ENCODE measurements at places on chromosomes 4 and X. TPM values are rescaled to one million over a fixed set of nuclear protein-coding genes. Genes with fewer than 3 reads are reported as not detected.

The HSFX4 gene
- total RNA-seq: not detected

The EXOC1L gene
- not detected for total RNA-seq

The JADE1 gene
- 10.9 TPM for total RNA-seq

GRCh38 chrX:106415276-106415895, 196.4 kb upstream of the RADX start:
- H3K27ac ChIP-seq: no peak overlapping the region
- no peak for DNase-seq
- H3K27me3 ChIP-seq: no peaks in the 10 kb centered on the region
- no peaks in the 10 kb centered on the region for H3K36me3 ChIP-seq
- H3K4me3 ChIP-seq: no peak overlapping the region

DNA sequence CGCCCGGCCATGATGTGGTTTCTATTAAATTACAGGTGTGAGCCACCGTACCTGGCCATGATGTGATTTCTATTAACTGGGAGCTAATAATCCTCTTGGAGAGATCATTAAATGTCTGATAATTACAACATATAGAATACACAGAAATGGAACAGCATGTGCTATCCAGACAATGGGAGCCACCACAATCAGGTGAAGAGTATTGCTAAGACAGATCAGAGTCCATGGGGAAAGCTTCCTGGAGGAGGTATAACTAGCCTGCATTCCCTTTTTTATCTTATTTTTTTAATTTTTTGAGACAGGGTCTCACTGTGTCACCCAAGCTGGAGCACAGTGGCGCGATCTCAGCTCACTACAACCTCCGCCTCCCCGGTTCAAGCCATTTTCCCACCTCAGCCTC, 146.8 kb downstream of the CHRNA9 start:
- DNase-seq: no peak
- H3K36me3 ChIP-seq: no peaks in the 10 kb centered on the region
- H3K4me3 ChIP-seq: no peak overlapping the region
- no peaks in the 10 kb centered on the region for H3K27me3 ChIP-seq

DNA sequence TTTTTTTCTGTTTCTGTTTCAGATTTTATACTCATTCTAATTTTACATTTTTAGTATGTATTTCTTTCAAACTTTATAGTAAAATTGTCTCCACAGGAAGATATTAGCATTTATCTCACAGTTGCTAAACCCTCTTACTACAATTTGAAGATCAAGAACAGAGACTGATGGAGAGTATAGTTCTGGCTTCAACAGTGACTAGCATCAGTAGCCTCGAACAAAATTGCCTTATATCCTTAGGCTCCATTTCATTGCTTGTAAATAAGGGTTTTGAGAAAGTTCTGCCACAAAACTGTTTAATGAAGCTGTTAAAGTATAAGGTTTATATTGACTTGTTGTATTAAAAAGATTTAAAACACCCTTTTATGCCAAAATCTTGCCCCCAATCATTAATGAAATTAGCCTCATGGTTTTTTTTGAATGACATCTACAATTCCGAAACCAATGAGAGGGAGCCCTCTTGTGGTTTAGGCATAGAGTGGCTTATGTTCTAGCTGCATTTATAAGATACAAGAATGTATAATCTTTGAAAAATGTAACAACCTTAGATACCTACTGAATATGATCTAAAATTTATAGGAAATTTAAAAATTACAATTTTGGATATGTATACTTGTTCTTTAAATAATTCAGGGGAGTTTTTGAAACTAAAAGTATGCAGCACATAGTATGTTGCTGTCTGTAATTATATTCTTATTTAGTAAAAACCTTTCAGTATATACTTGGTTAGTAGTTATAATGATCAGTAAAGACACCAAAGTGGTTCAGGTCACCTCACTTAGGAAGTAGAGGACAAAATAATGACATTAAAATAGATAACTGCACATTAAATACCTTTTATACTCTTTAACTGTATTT, 109.8 kb upstream of the HPGD start:
- no peaks in the 10 kb centered on the region for H3K36me3 ChIP-seq
- no peaks in the 10 kb centered on the region for H3K27me3 ChIP-seq
- H3K4me3 ChIP-seq: no peak overlapping the region

- no peaks in the 10 kb centered on the region for H3K27me3 ChIP-seq
- no peak for DNase-seq
- no peaks in the 10 kb centered on the region for H3K36me3 ChIP-seq
- no peak overlapping the region for H3K27ac ChIP-seq
Observed at GRCh38 chr4:142091085-142091513, 454.7 kb downstream of the IL15 start.

GRCh38 chrX:10395179-10395578, 225.2 kb downstream of the MID1 start:
- H3K36me3 ChIP-seq: no peaks in the 10 kb centered on the region
- H3K27ac ChIP-seq: no peak overlapping the region
- no peak for DNase-seq
- H3K27me3 ChIP-seq: no peaks in the 10 kb centered on the region
- H3K4me1 ChIP-seq: no peaks in the 10 kb centered on the region

DNA sequence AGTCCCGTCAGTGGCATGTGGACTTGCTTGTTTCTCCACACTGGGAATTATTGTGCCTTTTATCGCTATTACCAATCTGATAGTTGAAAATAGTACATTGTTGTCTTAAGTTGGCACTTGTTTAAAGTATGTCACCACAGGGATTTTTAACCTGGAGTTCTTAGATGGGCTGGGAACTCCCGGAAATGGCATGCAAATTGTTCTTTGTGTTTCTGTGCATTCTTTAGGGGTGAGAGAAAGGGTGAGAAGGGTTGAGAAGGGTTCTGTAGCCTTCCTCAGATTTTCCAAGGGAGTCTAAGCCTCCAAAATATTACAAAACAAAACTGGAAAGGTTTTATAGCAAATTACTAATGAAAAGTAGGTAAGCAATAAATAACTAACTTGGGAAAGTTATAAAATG, 176.9 kb downstream of the ZIC3 start:
- no peak overlapping the region for H3K27ac ChIP-seq
- no peak overlapping the region for H3K4me3 ChIP-seq
- no peaks in the 10 kb centered on the region for H3K27me3 ChIP-seq

- no peaks in the 10 kb centered on the region for H3K27me3 ChIP-seq
- H3K27ac ChIP-seq: no peak overlapping the region
- no peaks in the 10 kb centered on the region for H3K36me3 ChIP-seq
Observed at GRCh38 chr4:186621959-186622553, 66.7 kb upstream of the MTNR1A start.

- no peaks in the 10 kb centered on the region for H3K4me1 ChIP-seq
- no peaks in the 10 kb centered on the region for H3K27me3 ChIP-seq
- DNase-seq: no peak
- no peak overlapping the region for H3K4me3 ChIP-seq
Observed at GRCh38 chrX:109360301-109360700, 121.6 kb downstream of the GUCY2F start.

GRCh38 chr4:76410636-76411035, 10.3 kb downstream of the CCDC158 start:
- no peak for DNase-seq
- H3K4me3 ChIP-seq: no peak overlapping the region
- H3K4me1 ChIP-seq: no peaks in the 10 kb centered on the region
- no peaks in the 10 kb centered on the region for H3K36me3 ChIP-seq

DNA sequence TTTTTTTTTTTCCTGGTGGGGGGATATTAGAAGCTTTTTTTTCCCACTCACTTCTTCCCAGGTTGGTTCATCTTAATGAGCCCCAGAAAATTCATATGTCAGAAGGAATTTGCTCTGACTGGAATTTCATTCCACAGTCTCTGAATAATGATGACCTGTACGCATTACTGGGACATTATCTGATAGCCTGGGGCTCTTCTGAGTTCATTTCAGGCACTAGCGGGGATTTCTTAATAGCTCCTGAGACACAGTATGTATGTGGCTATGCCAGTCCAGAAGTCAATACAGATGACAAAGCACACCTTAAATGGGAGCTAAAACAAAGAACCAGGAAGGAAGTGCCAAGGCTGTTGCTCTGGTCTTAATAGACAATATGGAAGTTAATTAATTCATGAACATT, 295.2 kb upstream of the IGFBP7 start:
- no peaks in the 10 kb centered on the region for H3K36me3 ChIP-seq
- no peak overlapping the region for H3K27ac ChIP-seq
- H3K27me3 ChIP-seq: no peaks in the 10 kb centered on the region
- H3K4me3 ChIP-seq: no peak overlapping the region

DNA sequence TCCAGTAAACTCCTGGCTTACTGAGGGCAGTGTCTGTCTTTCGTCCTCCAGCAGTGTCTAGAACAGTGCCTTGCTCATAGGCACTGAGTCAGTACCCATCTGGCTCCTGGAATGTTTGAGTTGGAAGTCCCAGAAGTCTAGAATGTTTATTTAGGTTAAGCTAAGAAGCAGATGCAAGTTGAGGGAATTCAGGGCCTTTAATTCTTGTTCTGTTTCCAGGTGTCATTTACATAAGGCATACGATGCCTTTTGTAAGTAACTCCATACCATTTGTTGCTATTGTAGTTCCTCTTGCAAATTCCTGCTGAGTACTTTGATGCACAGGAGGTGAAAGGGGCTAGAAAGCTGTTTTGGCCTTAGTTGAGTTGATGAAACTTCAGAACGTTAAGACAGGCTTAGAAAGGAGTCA, 22.2 kb downstream of the ARHGAP10 start:
- H3K4me3 ChIP-seq: no peak overlapping the region
- no peaks in the 10 kb centered on the region for H3K27me3 ChIP-seq
- H3K4me1 ChIP-seq: no peaks in the 10 kb centered on the region
- H3K36me3 ChIP-seq: no peaks in the 10 kb centered on the region

GRCh38 chr4:87071401-87071800, 136.6 kb downstream of the AFF1 start:
- H3K36me3 ChIP-seq: no peaks in the 10 kb centered on the region
- H3K4me3 ChIP-seq: no peak overlapping the region
- H3K27ac ChIP-seq: no peak overlapping the region
- H3K27me3 ChIP-seq: no peaks in the 10 kb centered on the region
- H3K4me1 ChIP-seq: peaks cover 18% of the 10 kb centered on the region

GRCh38 chr4:8585721-8586212, 5.6 kb downstream of the GPR78 start:
- H3K36me3 ChIP-seq: no peaks in the 10 kb centered on the region
- no peak overlapping the region for H3K4me3 ChIP-seq
- H3K27me3 ChIP-seq: no peaks in the 10 kb centered on the region
- no peak overlapping the region for H3K27ac ChIP-seq
- no peak for DNase-seq

DNA sequence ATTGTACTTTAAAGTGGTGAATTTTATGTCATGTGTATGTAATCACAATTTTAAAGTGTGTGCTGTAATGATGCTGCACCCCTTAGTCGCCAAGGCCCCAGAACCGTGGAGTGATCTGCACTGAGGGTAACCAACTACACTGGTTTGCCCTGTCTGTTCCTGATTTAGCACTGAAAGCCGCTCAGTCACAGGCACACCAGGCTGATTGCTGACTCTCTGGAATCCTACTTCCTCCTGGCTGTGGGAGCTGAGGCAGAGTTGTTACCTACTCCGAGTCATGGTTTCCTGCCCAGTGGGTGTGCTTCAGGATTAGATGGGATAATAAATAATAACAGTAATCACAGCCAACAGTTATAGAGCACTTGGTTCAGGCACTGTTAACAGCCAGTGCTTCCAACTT, 645.4 kb downstream of the BCOR start:
- no peak overlapping the region for H3K4me3 ChIP-seq
- no peaks in the 10 kb centered on the region for H3K27me3 ChIP-seq
- no peak for DNase-seq
- H3K27ac ChIP-seq: no peak overlapping the region
- no peaks in the 10 kb centered on the region for H3K36me3 ChIP-seq
- no peaks in the 10 kb centered on the region for H3K4me1 ChIP-seq

Data from right lobe of liver (tissue), 6 donors.